Naive thymus-derived CD4-positive, alpha-beta T cell (primary cell): ENCODE measurements at places on chromosomes 7 and 10. TPM values are rescaled to one million over a fixed set of nuclear protein-coding genes. Genes with fewer than 3 reads are reported as not detected.

- DNase-seq, result no peak
Observed at GRCh38 chr10:536371-536925, 153.0 kb downstream of the DIP2C start.

DNA sequence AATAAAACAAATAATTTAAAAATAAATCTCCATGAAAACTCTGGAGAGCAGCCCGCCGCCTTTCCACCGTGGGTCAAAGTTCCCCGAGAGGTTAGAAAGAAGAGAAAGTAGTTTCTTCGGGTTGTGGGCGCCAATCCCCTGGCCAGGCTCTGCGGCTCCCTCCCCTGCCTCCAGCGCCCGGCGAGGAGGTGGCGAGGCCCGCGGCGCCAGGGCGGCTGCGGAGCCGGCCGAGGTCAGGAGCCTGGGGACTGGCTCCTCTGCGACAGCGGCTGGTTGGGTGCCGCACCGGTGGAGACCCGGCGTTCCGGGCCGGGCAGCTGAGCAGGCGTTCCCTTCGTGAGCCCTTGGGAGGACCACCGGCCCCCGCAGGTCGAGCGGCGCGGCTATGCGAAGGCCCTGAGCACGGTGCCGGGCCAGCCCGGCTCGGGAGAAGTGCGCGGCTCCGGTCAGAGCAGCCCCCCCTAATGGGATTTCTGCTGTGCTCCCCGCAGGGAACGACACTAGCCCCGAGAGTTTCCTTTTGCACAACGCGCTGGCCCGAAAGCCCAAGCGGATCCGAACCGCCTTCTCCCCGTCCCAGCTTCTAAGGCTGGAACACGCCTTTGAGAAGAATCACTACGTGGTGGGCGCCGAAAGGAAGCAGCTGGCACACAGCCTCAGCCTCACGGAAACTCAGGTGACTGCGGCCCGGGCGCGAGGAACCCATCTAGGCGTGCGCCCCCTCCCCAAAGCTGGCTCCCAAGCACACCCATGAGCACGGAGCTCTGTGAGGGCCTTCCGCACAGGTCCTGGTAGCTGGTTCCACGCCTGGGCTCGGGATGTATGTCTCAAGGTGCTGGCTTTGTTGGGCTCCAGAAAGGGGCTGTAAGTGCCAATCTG lies 2.8 kb downstream of the EMX2 start:
- no peak for DNase-seq

- no peak for DNase-seq
Observed at GRCh38 chr7:84304407-84304806, 109.8 kb upstream of the SEMA3A start.

DNA sequence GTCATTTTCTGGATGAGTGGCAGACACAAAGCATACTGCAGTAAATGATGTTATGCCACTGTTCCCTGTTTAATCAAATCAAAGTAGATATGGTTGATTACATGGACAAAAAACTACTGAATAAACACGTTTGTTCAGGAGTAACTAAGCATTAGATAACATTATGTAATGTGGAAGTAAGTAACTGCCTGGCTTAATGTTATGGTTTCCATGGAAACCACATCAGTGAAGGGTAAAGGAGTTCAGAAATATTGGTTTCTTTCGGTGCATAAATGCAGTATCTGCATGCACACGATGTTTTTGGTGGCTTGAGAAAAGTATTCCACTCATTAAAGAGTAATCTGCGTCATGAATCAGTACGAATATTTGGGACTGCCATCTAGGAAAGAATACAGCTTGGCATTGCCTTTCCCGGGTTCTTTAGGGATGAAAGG lies 131.3 kb upstream of the PRKCQ start:
- no peak for DNase-seq

DNA sequence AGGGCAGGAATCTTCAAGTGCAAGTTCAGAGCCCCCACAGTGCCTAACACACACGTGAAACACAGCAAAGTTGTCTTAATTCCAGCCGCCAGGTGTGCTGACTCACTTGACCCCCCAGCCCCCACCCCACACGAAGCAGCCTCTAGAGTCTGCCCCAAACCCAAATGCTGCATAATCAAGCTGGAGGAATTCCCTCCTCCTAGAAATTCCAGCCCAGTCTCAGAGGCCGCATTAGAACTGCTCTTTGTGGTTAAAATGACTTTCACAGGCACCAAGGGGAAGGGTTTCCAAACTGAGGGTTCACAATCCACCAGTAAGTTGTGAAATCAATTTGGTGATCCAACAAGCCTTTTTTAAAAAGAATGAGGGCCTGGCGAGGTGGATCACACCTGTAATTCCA lies 67.0 kb upstream of the PLXNA4 start:
- no peak for DNase-seq

DNA sequence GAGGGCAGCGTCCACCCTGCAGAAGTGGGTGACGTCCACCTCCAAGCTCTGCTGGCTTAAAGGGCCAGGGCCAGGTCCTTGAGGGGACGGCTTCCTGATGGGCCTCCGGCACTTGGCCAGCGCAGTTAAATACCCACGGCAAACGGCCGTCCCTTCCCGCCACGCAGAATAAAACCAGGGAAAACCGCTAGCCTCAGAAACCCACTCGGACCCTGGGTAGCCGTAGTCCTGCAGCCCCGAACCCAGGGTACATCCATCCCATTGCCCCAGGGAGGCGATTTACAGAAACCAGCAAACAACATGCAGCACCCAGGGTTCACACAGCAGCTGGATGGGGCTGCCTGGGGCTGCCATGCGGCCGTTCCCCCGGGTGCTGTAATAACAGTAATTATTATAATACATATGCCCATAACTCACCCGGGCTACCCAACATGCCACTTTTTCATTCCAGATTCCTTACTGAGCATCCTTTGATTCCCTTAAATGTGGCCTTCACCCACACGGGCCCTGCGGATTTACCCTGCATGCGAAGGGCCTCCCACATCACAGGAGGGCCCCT lies 81.5 kb upstream of the PDGFA start:
- DNase-seq, result no peak

NUP205 gene
- total RNA-seq, result 81.3 TPM

DNA sequence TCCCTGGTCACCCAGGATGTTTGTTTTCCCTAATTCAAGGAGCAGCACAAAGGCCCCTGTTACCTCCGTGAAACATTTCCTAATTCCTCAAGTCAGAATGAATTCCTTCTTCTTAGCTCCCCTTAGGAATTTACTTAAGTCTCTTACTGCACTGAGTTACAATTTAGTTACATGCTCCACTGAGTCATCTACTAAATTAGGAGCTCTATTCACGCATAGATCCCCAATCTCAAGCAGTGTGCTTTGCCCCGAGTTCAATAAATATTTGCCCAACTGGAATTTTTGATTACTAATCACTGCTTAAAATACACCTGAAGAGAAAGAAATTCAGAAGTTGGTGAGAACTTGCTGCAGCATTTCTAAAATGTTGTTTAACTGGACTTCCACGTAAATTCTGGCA lies 329.4 kb upstream of the MYO3A start:
- no peak for DNase-seq

- DNase-seq, result peak; percentile 85
Observed at GRCh38 chr7:151448261-151449252, 8.6 kb upstream of the CRYGN start.

DNA sequence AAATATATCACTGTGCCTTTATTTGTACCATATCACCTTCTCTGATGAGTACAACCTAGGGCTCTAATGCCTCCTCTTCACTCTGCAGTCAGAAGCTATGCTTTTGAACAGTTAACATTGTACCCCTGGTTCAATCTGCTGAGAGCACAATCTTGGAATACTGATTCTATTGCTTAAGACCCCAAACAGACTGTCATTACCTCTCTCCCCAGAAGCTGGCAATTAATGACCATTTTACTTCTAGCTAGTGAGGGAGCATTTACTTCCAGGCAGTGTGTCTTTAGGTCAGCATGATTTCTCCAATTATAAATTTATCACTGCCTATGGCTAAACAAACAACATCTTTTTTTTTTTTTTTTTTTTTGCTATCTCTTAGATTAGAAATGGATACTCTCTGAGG lies 36.0 kb upstream of the SPOCK2 start:
- no peak for DNase-seq

CAMK1D gene
- 32.8 TPM for total RNA-seq

- no peak for DNase-seq
Observed at GRCh38 chr10:111993321-111993720, 190.2 kb downstream of the GPAM start.

DNA sequence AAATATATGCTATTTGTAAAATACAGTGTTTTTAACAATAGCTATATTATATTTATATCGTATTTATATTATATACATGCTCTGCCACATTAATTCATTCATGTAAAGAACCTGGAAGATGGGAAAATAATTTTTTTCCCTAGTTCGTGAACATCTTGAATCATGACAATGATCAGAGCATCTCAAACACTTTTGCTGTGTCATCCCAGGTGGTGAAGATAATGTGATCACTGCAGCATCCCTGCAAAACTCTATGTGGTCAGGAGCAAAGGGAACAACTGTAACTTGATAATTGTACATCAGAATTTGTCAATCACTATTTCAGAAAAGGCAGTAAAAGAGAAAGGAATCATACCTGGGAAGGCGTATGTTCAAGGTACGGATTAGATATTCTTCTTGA lies 39.3 kb downstream of the RAPGEF5 start:
- no peak for DNase-seq

GRCh38 chr10:113720386-113720785 lies 31.1 kb upstream of the PLEKHS1 start:
- no peak for DNase-seq

DNA sequence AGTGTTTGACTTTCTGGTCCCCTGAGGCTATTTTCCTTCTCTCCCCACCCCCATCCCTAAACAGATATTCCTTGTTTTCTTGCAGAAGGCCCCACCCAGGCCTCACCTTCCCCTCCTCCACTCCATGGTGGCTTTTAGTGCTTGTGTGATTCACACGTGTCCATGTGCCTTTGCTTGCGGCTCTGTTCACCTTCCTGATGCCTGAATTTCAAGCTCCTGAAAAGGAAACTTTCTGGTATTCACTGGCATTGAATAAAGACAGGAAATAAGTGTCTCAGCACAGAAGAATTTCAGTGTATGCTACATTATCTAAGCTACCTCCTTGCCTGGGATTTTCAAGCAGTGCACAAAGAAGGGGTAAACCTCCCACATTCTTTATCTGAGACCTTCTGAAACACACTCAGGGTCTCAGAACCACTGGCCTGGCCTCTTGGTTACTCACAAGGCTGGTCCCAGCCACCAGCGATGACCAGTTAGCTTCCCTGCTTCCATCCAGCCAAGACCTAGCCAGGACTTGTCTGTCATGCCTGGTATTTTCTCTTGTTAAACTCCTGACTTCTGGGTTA lies 17.2 kb upstream of the UBE2H start:
- DNase-seq, result no peak

ACSM6 gene
- total RNA-seq, result not detected

DNA sequence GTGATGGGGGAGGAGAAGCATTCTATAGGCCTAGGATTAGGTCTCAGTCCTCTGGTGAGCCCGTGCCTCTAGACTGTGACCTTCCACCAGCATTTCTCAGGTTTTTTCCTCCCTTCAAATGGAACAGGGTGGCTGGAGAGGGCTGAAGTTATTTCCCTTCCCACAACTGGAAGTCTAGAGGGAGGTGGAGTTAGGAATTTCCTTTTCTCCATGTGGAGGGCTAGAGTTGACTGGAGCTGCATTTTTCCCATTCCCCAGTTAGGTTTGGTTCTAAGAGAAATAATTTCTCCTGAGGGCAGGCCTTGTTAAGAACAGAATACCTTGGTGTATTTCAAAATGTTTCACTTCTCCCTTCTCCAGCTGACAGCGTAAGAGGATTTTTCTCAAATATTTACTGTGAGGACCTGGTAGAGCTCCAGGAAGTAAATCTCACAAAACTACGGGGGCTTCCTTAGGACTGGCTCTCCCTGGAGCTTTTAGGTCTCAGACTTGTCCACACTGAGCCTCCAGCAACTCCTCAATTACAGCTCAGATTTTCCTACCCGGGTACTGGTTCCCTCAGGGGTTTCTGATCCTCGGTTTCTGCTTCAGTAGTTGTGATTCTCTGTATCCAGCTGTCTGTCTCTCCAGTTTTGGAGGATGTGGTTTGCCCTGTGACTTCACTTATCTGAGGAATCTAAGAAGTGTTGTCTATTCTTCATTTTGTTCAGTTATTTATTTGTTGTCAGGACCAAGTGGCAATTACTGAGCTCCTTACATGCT lies 6.0 kb upstream of the REEP3 start:
- DNase-seq, result peak; percentile 20

DNA sequence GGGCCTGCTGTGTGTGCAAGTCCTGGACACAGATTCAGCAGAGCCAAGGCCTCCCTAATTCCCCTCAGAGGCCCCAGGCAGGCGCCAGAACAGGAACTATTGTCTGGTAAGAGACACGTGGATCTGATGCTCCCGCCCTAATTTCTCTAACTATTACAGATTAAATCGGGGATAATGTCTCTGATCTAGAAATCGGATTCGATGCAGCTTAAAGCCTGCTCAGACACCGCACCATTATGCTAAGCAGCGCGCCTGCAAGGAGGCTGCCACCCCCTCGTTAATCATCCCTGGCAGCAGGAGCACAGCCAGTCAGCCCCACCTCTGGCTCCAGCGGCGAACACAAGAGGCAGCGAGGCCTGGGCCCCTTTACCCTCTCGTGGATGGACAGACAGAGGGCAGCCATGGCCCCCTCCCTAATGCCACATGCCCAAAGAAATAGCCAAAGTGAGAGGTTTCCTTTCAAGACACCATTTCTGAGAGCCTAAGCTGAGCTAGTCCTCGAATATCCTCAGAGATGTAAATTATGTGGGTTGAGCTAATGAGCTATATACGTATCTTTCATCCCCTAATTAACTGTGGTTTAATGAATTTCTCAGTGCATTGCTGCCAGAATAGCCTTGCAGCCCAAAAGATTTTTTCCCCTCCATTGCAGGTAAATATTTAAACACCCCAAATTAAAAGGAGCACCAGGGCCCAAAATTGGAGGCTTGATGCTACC lies 122.1 kb downstream of the GRID1 start:
- no peak for DNase-seq

COBL gene
- total RNA-seq, result not detected

DNA sequence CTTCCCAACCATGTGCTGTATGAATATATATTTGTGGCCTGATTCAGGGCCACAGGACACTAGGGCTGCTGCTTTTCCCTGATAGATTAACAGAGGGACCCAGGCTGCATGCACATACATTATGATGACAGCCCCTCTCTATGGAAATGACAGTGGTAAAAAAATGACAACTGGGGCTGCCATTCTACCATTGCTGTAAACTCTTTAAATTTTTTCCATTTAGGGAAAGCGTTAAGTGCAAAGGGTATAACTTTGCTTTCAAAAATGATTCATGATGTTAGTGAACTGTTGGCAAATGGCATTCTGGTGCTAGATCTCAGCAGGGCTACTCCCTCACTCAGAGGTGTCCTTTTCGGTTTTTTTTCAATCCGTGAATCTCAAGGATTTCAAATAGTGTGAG lies 4.2 kb downstream of the CTBP2 start:
- DNase-seq, result no peak

DNA sequence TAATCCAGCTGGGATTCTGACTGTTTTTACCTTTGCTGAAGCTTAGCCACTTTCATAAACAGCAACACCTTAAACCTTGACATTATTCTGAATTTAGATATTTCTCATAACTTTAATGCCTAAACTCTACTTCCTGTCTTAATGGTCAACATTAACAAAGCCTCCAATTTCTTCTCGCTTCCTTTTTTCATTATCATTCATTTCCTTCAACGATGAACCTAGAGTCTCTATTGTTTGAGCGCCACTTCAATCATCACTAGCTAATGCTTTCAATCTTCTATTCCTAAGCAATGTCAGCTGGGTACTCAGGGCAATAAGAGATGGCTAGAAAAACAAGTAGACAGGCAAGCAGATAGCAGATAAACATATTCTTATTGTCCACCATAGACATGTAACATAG lies 96.6 kb upstream of the TMEM196 start:
- DNase-seq, result no peak

ASAH2 gene
- 1.1 TPM for total RNA-seq
